ENCODE measurements at places on chromosomes 2 and 18. TPM values are rescaled to one million over a fixed set of nuclear protein-coding genes. Genes with fewer than 3 reads are reported as not detected.

DNA sequence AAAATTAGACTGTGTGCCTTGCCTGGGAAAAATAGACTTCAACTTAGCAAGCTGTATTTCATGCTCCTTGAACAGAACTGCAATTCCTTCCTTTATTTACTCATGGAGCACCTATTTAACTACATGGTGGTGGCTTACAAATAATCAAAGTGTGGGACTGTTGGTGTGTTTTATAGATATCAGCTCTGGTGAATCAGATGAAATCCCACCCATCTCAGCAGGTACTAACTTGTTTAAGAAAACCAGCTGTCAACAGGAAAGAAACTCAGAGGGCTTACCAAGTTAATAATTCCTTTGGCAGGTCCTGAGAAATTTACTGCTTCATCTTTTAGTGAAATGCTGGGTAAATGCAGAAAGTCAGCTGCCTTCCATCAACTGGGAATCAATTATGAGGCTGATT, 830.6 kb downstream of the SLC4A3 start:
- H3K36me3 ChIP-seq = no peaks in the 10 kb centered on the region
- DNase-seq = no peak
- no peak overlapping the region for H3K27ac ChIP-seq
- no peaks in the 10 kb centered on the region for H3K27me3 ChIP-seq
- H3K4me1 ChIP-seq = no peaks in the 10 kb centered on the region

DNA sequence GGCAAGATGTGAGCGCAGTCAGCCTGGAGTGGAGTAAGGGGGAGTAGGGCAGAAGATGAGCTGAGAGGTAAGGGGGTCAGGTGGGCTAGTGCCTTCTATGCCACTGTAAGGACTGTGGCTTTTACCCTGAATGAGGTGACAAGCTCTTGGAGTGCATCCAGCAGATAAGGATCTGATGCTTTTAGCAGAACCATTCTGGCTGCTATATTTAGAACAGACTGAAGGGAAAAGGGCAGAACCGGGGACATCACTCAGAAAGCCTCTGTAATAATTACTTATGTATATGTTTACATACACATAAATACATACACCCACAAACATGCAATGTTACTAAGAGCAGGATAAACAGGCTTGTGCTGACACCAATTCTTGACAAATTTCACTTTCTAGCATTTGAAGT, 124.8 kb downstream of the DTNB start:
- H3K36me3 ChIP-seq = no peaks in the 10 kb centered on the region
- H3K27me3 ChIP-seq = no peaks in the 10 kb centered on the region
- no peak for DNase-seq
- H3K4me1 ChIP-seq = no peaks in the 10 kb centered on the region
- H3K27ac ChIP-seq = no peak overlapping the region

ZNF24 gene
- 50.5 TPM for total RNA-seq

- H3K36me3 ChIP-seq = no peaks in the 10 kb centered on the region
- DNase-seq = no peak
- H3K27me3 ChIP-seq = no peaks in the 10 kb centered on the region
Observed at GRCh38 chr2:165827016-165827920, 33.2 kb upstream of the GALNT3 start.

UGT1A3 gene
- not detected for total RNA-seq

ACADL gene
- total RNA-seq = 167 TPM

- no peaks in the 10 kb centered on the region for H3K36me3 ChIP-seq
- no peaks in the 10 kb centered on the region for H3K27me3 ChIP-seq
- H3K4me3 ChIP-seq = no peak overlapping the region
- peak overlapping the region; percentile 8 for H3K27ac ChIP-seq
- peaks cover 62% of the 10 kb centered on the region for H3K4me1 ChIP-seq
Observed at GRCh38 chr2:105391763-105392662, 6.8 kb downstream of the FHL2 start.

GRCh38 chr2:204533629-204534370, 11.5 kb upstream of the PARD3B start:
- no peak overlapping the region for H3K4me3 ChIP-seq
- no peak for DNase-seq
- H3K4me1 ChIP-seq = no peaks in the 10 kb centered on the region
- no peaks in the 10 kb centered on the region for H3K36me3 ChIP-seq
- H3K27ac ChIP-seq = no peak overlapping the region

DNA sequence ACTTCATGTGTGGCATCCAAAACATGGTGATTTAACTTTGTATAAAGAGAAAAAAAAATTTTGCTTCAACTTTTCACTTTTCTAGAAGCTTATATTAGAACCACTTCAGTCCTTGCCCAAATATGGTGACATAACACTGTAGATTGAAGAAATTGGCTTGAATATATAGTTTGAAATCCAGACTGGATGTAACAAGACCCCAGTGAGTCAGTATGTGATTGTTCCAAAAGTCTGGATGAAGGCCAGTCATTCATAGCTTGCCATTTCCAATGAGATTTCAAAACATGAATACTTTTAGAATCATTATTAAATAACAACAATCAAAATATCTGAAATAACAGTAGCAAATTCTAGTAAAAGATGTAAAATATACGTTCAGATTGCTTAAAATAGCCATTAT, 104.8 kb upstream of the FN1 start:
- H3K4me3 ChIP-seq = no peak overlapping the region
- no peak for DNase-seq
- H3K27ac ChIP-seq = no peak overlapping the region
- H3K4me1 ChIP-seq = no peaks in the 10 kb centered on the region

KYNU gene
- 0.63 TPM for total RNA-seq

NEURL3 gene
- total RNA-seq = not detected

DNA sequence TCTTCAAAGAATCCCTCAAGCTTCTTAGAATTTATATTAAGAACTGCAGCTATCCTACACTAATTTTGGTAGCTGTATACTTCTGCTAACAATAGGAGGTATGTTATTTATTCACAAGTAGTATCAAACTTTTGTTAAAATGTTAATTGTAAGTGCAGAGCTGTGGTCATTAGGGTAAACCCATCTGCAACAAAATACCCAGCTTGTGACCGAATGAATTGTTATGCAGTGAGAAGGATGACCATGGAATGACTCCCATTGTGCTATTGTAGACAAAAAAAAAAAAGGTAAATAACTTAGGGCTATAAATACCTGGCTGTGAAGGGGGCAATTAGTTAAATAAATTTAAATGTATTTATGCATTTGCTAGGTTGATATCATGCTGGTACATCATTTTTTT, 186.1 kb downstream of the ADCYAP1 start:
- no peak overlapping the region for H3K4me3 ChIP-seq
- no peaks in the 10 kb centered on the region for H3K27me3 ChIP-seq

GRCh38 chr18:57803103-57803969, at the start of gene ATP8B1:
TSS of gene ATP8B1 (minus strand) at chr18:57803315. CDS start at chr18:57731807, 71,508 bp downstream.
- peaks cover 36% of the 10 kb centered on the region for H3K27me3 ChIP-seq
- H3K4me1 ChIP-seq = peaks cover 19% of the 10 kb centered on the region
- no peaks in the 10 kb centered on the region for H3K36me3 ChIP-seq
- peak within 1 kb of the TSS; percentile 68 for H3K27ac ChIP-seq
- DNase-seq = no peak
- peak within 1 kb of the TSS; percentile 43 for H3K4me3 ChIP-seq

GRCh38 chr2:104945121-104945520, 91.2 kb downstream of the POU3F3 start:
- H3K27me3 ChIP-seq = peaks cover 10% of the 10 kb centered on the region
- no peak overlapping the region for H3K4me3 ChIP-seq
- H3K27ac ChIP-seq = no peak overlapping the region
- no peaks in the 10 kb centered on the region for H3K36me3 ChIP-seq

GRCh38 chr2:219308142-219309101, 779 bp downstream of the PTPRN start:
- H3K27ac ChIP-seq = no peak overlapping the region
- no peak for DNase-seq
- H3K4me3 ChIP-seq = no peak overlapping the region
- peaks cover 12% of the 10 kb centered on the region for H3K4me1 ChIP-seq

DNA sequence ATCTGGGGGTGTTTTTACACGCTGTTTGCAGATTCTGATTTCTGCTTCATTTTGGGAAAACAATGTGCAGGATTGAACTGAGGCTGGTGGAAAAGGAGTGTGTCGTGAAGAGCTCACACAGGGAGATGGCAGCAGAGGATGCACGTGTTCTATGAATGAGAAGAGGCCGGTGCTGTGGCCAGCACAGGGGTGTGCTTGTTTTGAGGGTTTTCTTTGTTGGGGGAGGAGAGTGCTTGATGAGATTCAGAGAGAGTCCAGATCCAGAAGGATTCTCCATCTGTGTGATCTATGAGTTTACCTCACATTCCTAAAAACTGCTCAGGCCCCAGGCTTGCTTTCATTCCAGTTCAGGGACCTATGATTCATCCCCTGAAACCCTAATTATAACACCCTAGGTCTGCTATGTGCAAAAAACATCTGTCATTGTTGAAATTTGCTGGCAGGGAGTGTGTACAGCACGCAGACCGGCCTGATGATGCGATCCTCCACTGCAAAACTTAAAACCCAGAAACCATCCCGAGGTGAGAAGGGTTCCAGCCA, 12.1 kb downstream of the TGFA start:
- H3K4me3 ChIP-seq = no peak overlapping the region
- no peaks in the 10 kb centered on the region for H3K27me3 ChIP-seq
- no peaks in the 10 kb centered on the region for H3K4me1 ChIP-seq
- no peak overlapping the region for H3K27ac ChIP-seq

DNA sequence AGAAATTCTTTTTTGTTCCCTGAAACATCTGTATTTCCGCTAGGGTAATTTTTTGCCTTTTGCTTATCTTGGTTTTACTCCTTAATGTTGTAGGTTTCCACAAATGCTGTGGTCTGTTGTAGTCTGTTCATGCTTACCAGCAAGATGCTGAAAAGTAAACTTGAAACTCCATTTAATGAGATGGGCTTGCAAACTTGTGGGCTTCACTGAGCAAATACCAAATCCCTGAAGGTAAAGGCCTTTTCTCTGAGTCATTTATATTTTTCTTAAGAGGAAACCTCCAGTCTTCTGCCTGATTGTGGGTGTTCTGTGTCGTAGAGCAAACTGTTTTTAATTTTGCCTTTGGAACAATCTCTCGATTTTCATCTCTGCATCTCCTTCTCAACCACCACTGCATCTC, 9.3 kb downstream of the SP140 start:
- no peak overlapping the region for H3K27ac ChIP-seq
- no peak for DNase-seq
- no peak overlapping the region for H3K4me3 ChIP-seq
- H3K27me3 ChIP-seq = no peaks in the 10 kb centered on the region
- peaks cover 5% of the 10 kb centered on the region for H3K36me3 ChIP-seq
- H3K4me1 ChIP-seq = no peaks in the 10 kb centered on the region

DNA sequence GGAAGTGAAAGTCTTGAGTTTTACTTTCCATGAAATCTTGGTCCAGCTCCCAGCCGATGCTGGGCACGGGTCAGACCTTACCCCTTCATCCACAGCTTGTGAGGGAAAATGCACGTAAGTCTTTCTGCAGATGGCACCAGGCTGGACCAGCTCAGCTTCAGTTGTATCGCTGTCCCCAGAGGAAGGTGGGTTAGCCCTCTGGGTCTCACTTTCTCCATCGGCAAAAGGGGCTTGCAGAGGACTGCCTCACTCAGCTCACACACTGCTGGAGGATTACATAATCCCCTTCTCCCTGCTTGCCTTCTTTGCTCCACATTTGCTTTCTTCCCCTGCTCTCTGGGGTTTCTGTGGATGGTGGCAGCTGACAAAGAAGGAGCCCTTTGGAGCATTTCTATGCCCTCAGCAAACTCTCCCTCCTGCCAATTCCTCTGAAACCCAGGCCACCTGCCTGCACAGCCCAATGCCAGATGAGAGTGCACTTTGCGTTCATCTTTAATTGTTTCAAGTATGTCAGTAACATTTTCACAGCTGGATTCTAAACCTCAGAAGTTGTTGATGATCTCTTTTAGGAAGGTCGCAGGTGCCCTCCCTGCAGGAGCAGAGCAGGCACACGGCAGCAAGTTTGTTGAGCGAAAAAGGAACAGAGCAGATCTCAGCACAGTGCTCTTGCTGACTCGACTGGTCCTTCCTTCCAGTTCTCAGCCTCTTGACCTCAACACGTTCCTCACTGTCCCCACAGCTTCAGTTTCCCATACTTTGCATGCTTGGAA, 155.6 kb upstream of the GLI2 start:
- no peak overlapping the region for H3K27ac ChIP-seq
- peaks cover 16% of the 10 kb centered on the region for H3K27me3 ChIP-seq
- H3K4me3 ChIP-seq = no peak overlapping the region
- no peaks in the 10 kb centered on the region for H3K36me3 ChIP-seq
- DNase-seq = no peak

DIPK1C gene
- total RNA-seq = not detected

CFAP221 gene
- 1.7 TPM for total RNA-seq

ICOS gene
- total RNA-seq = 0.30 TPM

- no peaks in the 10 kb centered on the region for H3K36me3 ChIP-seq
- H3K27ac ChIP-seq = no peak overlapping the region
- H3K27me3 ChIP-seq = no peaks in the 10 kb centered on the region
- H3K4me3 ChIP-seq = no peak overlapping the region
Observed at GRCh38 chr2:104902317-104902716, 48.4 kb downstream of the POU3F3 start.

DNA sequence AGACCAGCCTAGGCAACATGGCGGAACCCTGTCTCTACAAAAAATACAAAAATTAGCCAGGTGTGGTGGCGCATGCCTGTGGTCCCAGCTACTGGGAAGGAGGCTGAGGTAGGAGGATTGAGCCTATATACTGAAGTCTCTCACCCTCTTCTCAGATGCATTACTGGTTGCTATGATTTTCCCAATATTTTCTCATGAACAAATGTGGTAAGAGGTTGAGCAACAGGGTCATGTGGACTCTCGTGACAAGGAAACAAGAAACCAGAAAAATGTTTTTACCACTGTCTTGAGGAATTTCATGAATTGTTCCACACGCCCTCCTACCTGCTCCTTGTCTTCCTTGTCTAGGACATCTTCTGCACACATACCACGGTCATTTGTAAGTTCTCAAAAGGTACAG, 12.4 kb downstream of the LMAN2L start:
- DNase-seq = no peak
- H3K27ac ChIP-seq = no peak overlapping the region
- H3K4me1 ChIP-seq = no peaks in the 10 kb centered on the region
- no peaks in the 10 kb centered on the region for H3K36me3 ChIP-seq

DNA sequence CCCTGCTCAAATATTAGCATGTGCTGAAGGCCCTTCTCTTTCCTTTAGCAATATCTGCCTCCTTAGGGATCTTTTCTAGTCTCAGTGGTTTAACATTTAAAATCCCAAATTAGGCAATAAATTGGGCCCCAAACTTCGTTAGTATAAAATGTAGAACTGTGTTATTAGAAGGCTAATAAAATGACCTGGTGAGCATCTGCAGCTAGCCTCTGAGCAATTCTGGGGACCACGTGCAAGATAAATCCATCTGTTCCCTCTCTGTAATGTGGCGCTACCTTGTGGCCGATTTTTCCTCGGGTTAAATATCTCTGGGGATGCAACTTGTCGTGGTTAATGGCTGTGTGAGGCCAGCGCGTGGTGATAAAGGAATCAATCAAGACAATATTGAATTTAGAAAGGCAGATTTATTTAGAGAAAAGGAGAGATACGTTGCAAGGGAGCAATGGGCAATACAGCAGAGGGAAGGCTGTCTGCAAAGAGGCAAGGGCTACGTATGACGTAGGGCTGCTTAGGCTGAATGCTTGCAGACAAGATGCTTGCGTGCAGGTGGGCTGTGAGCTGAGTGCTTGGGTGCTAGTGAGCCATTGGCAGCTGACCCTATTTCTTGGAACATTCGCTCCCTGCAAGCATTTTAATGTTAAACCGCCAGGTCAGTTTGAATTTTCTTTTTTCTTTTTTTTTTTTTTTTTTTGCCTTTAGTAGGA, 18.5 kb upstream of the IL36G start:
- no peak overlapping the region for H3K27ac ChIP-seq
- H3K36me3 ChIP-seq = no peaks in the 10 kb centered on the region
- no peaks in the 10 kb centered on the region for H3K27me3 ChIP-seq
- H3K4me1 ChIP-seq = no peaks in the 10 kb centered on the region
- no peak for DNase-seq
- no peak overlapping the region for H3K4me3 ChIP-seq

CYRIA gene
- 5.7 TPM for total RNA-seq
